Left ventricle myocardium inferior (tissue), 1 donor: ENCODE measurements at places on chromosomes 7 and 10. TPM values are rescaled to one million over a fixed set of nuclear protein-coding genes. Genes with fewer than 3 reads are reported as not detected.

GRCh38 chr7:115406219-115406618 is 484.3 kb downstream of the MDFIC start:
- DNase-seq, result no peak
- H3K36me3 ChIP-seq, result no peaks in the 10 kb centered on the region
- H3K27ac ChIP-seq, result no peak overlapping the region
- no peak overlapping the region for H3K4me3 ChIP-seq

DNA sequence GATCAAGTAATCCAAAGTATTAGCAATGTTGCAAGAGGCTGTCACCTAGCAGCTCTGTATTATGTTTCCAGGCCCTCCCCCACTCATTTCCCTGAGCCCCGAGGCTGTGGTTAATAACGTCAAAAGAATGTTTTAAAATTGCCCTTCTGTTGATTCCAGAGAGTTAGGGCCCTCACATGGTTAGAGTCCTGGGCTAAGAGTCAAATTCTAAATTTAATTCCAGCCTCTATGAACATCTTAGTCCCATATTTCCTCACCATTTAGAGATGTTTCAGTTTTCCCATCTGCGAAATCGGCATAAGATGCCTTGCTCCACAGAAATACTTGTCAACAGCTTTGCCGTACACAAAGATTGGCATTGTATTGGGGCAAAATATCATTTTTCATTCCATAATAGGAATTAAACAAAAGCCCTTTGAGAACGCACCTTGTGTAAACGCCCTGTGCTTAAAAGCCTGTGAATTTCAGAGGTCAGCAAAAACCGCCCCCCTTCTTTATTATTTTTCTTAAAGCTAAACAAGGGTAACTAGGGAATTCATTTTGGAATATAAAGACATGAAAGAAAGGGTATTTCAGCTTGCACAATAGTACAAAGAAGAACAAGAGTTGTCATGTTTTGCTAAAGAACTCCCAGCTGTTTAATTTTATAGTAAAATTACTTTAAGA is 135.8 kb downstream of the ARID5B start:
- peaks cover 38% of the 10 kb centered on the region for H3K4me1 ChIP-seq
- no peaks in the 10 kb centered on the region for H3K27me3 ChIP-seq
- DNase-seq, result no peak
- H3K36me3 ChIP-seq, result no peaks in the 10 kb centered on the region

DNA sequence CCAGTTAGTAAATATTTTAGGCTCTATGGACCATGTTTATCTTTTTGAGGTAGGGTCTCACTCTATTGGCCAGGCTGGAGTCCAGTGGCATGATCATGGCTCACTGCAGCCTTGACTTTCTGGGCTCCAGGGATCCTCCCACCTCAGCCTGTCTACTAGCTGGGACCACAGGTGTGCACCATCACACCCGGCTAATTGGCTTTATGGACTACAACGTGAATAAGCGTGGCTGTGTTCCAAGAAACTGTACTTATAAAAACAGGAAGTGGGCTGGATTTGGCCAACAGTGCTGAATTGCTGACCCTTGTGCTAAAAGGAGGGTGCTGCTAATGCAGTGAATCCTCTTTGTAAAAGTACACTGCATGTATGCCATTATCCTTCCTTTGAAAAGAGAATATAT is 111.7 kb upstream of the CDK13 start:
- H3K27ac ChIP-seq, result no peak overlapping the region
- peaks cover 12% of the 10 kb centered on the region for H3K4me1 ChIP-seq
- no peak for DNase-seq

- no peaks in the 10 kb centered on the region for H3K36me3 ChIP-seq
- H3K27ac ChIP-seq, result no peak overlapping the region
- DNase-seq, result no peak
- no peak overlapping the region for H3K4me3 ChIP-seq
- no peaks in the 10 kb centered on the region for H3K27me3 ChIP-seq
These were observed 458.1 kb downstream of the AUTS2 start for GRCh38 chr7:70056363-70056762.

GRCh38 chr10:11450427-11450826 is 161.0 kb downstream of the USP6NL start:
- no peak overlapping the region for H3K27ac ChIP-seq
- H3K4me3 ChIP-seq, result no peak overlapping the region
- no peak for DNase-seq
- no peaks in the 10 kb centered on the region for H3K4me1 ChIP-seq
- no peaks in the 10 kb centered on the region for H3K36me3 ChIP-seq
- peaks cover 45% of the 10 kb centered on the region for H3K27me3 ChIP-seq

- no peak for DNase-seq
- no peaks in the 10 kb centered on the region for H3K36me3 ChIP-seq
- no peaks in the 10 kb centered on the region for H3K27me3 ChIP-seq
- no peak overlapping the region for H3K4me3 ChIP-seq
- no peak overlapping the region for H3K27ac ChIP-seq
These were observed 445.4 kb downstream of the TFEC start for GRCh38 chr7:115585015-115585718.

DNA sequence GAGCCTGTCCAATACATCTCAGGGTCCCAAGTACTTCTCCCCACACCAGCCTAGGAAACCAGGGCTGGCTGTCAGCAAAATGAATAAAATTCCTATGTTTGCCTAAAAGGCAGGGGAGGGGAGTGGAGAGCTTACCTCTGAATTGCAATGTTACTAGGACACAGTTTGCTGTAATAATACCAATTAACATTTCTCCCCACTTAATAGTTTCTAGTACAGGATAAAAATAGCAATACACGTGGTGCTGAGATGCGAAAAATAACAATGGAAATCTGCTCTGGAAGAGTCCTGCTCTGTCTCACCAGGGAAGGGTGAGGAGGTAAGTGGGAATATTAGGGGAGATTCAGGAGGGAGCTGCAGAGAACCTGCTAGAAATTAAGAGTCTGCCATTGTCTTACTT is 112.3 kb downstream of the PLXNA4 start:
- H3K4me1 ChIP-seq, result peaks cover 34% of the 10 kb centered on the region
- peak overlapping the region; percentile 14 for H3K4me3 ChIP-seq
- H3K36me3 ChIP-seq, result no peaks in the 10 kb centered on the region

DNA sequence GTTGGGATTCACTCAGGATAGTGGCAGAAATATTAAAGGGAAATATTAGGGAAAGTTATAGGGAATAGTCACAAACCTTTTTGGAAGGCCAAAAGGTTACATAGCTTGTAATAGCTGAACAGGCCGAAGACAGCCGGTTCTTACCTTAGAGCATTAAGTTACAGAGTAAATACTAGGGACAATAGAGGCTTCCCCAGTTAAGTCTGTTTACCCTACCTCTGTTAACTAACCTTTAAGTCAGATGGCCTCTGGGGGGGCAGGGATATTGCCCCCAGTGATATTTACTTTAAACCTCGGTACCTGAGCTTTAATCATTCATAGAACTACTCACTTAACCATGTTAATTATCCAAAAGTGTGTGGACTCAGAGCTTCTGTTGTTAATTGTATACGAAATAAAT is 7.4 kb downstream of the POLR1F start:
- H3K4me3 ChIP-seq, result no peak overlapping the region
- peaks cover 33% of the 10 kb centered on the region for H3K36me3 ChIP-seq
- H3K27ac ChIP-seq, result no peak overlapping the region
- peaks cover 4% of the 10 kb centered on the region for H3K4me1 ChIP-seq
- no peaks in the 10 kb centered on the region for H3K27me3 ChIP-seq

DNA sequence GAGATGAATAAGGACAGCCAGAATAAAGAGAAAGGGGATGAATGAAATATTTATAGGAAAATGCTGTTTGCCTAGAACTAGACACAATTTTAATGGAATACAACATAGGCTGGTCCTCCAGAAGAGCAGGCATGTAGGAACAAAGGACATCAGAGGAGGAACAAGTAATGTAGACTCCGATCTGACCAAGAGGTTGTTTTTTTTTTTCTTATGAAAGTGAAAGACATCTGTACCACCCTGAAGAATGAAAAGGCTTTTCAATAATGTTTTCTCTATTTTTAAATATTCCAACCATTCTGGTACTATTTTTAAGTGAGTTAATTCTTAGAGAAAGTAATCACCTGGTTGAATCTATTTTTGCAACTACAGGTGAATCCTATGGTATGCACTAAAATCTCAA is 136.9 kb upstream of the PTN start:
- DNase-seq, result no peak
- no peaks in the 10 kb centered on the region for H3K36me3 ChIP-seq
- no peak overlapping the region for H3K27ac ChIP-seq
- H3K27me3 ChIP-seq, result no peaks in the 10 kb centered on the region
- no peak overlapping the region for H3K4me3 ChIP-seq

- H3K27me3 ChIP-seq, result no peaks in the 10 kb centered on the region
- no peak overlapping the region for H3K4me3 ChIP-seq
- H3K27ac ChIP-seq, result no peak overlapping the region
- H3K36me3 ChIP-seq, result no peaks in the 10 kb centered on the region
- no peaks in the 10 kb centered on the region for H3K4me1 ChIP-seq
- no peak for DNase-seq
These were observed 442.0 kb downstream of the MDFIC start for GRCh38 chr7:115363916-115364315.

GRCh38 chr7:50754684-50755083 is 28.0 kb downstream of the GRB10 start:
- H3K27ac ChIP-seq, result no peak overlapping the region
- H3K4me3 ChIP-seq, result no peak overlapping the region
- H3K27me3 ChIP-seq, result no peaks in the 10 kb centered on the region
- peaks cover 7% of the 10 kb centered on the region for H3K36me3 ChIP-seq

PIP gene
- not detected for total RNA-seq

INMT gene
- total RNA-seq, result 49.5 TPM

GIMAP1 gene
- 5.9 TPM for total RNA-seq

ASZ1 gene
- not detected for total RNA-seq

LIPJ gene
- not detected for total RNA-seq

PNLIPRP3 gene
- not detected for total RNA-seq

THNSL1 gene
- total RNA-seq, result 5.3 TPM

UPP1 gene
- 19.8 TPM for total RNA-seq

STEAP2 gene
- total RNA-seq, result 6.1 TPM

CRYGN gene
- total RNA-seq, result 0.41 TPM
